ENCODE measurements at places on chromosomes 5 and 9. TPM values are rescaled to one million over a fixed set of nuclear protein-coding genes. Genes with fewer than 3 reads are reported as not detected.
A peak's percentile ranks its signal among the peaks of the same experiment; 100 is the strongest.

DNA sequence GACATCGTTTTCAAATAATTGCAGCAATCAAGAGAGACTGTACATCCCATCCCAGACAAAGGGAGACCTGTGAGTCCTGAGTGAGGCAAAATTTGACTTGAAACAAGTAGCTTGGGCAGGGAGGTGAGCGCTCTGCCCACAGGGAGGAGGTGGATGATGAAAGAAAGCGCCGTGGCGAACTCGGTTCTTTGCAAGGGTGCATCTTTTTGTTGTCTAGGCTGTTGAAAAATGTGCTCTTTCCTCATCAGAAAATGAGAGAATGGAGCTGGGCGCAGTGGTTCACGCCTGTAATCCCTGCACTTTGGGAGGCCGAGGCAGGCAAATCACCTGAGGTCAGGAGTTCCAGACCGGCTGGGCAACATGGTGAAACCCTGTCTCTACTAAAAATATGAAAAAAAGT lies 150.5 kb downstream of the GAPVD1 start:
- DNase-seq = no peak

- no peak for DNase-seq
These were observed 143.2 kb downstream of the PSAT1 start for GRCh38 chr9:78439866-78440830.

GRCh38 chr9:22008384-22008716 lies 755 bp downstream of the CDKN2B start:
- DNase-seq = no peak

- DNase-seq = peak; percentile 47
These were observed 1.6 kb downstream of the MED27 start for GRCh38 chr9:132077881-132078698.

PCDHGA6 gene
- 13.4 TPM for total RNA-seq

GRCh38 chr5:173734716-173735115 lies 118.3 kb upstream of the BOD1 start:
- DNase-seq = no peak

NSG2 gene
- 11.3 TPM for total RNA-seq

DNA sequence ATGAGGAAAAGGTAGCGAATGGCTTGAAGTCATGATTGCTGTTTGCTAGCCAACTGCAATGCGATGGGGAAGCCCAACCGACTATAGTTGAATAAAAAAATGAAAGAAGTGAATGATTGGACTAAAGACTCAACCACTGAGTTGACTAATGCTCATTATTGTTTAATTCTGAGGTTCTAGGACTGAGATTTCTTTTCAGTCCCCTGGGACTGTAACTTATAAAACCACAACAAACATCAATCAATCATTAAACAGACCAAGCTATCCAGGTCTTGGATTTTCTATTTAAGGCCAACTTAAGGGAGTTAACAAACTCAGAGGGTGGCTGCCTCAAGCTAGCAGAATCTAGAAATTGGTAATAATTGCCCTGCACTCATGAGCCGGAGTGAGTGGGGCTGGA lies 154.2 kb downstream of the DOCK2 start:
- DNase-seq = no peak

DNA sequence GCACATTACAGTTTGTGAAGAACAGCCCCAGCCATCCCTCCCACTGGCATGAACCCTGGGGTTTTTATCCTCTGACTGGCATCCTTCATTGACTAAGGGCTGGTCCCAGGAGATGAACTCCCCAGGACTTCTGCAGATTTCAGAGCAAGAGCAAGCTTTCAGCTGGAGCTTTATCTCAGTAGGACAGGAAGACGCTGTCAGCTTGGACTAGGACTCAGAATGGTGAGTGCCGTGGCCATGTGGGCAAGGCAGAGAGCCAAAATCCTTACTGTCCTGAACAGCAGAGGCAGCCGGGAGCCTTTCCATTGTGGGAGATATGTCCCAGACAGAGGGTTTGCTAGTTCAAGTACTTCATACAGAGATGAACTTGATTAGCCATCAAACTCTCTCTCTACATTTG lies 3.2 kb upstream of the ACOT12 start:
- no peak for DNase-seq

- no peak for DNase-seq
These were observed 10.4 kb upstream of the MAPK9 start for GRCh38 chr5:180302256-180302655.

GRCh38 chr9:123978981-123979380 lies 32.6 kb upstream of the LHX2 start:
- no peak for DNase-seq

FBXO10 gene
- total RNA-seq = 28.3 TPM

DNA sequence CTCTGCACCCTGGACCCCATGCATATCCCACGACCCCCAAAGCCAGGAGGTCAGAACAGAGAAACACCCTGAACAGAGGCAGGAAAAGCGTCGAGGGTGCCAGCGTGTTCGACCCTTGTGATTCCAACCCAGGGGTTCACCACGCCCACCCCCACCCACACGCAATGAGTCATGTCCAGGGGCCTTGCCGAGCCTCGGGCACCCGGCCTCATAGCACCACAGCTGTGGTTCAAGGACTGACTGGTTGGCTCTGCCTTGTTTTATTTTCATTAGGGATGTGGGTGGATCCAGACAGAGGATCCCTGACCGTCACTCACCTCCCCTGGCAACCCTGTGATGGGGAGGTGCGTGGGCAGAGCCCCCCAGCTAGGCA lies 9.5 kb upstream of the QSOX2 start:
- DNase-seq = no peak

DNA sequence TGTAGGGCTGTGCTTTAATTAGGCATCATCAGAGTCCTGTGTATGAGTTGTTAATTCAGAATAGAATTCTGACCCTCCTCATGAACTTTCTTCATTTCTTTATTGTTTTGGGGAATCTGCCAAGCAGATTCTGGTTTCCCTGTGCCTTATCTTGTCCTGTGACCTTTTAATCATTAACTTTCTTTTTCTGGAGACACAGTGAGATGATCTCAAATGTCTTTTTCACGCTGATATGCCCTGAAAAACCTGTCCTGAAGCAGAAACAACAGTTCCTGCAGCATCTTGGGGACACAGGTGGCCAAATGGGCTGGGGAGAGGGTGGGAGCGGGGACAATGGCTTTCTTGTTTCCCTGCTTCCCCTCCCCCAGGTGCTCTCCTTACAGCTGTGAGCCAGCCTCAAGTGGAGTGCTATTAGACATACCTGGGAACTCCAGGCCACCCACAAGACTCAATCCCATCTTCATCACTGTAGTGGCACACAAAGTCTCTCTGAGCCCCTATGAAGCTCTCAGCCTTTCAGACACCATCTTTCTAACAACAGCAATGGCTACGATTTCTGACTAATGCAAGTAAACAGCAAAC lies 213.8 kb downstream of the ATP10B start:
- DNase-seq = no peak

TNFSF8 gene
- total RNA-seq = 0.63 TPM

Data from testis (tissue), 5 donors.